CD8-positive, alpha-beta T cell (primary cell): ENCODE measurements at places on chromosomes 4 and X.

DNA sequence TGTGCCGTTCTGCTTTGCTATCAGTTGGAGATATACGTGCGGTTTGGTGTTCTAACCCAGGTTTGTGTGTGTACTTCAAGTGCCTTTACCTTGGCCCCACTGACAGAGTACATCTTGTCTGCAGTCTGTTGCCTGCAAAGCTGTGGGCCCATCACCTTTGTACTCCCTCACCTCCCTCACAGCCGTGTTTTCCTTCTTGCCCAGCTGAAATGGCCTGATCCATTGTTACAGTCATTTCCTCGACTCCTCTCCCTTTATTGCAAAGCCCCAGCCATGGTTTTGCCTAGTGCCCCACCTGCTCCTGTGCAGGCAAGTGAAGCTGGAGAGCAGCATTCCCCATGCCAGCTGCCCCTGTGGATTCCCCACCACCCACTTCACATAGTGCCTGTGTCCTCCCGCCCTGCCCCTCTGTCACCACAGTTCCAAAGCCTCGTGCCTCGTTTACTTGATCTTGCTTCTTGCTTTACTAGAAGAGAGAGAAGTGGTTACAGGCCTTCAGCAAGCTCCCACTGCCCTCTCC lies 55.2 kb upstream of the TLR2 start:
- no peak for DNase-seq

- no peak for DNase-seq
Measured at GRCh38 chrX:125204681-125205132, 115.0 kb upstream of the TEX13C start.

GRCh38 chr4:170750519-170750918 lies 660.8 kb upstream of the AADAT start:
- DNase-seq, result no peak

- DNase-seq, result no peak
Measured at GRCh38 chrX:51837921-51838320, 55.5 kb upstream of the MAGED1 start.
